SHP77 treated with DMSO at 0.1 percent for 48 hours (cell line): ENCODE measurements at places on chromosomes 4 and X.

DNA sequence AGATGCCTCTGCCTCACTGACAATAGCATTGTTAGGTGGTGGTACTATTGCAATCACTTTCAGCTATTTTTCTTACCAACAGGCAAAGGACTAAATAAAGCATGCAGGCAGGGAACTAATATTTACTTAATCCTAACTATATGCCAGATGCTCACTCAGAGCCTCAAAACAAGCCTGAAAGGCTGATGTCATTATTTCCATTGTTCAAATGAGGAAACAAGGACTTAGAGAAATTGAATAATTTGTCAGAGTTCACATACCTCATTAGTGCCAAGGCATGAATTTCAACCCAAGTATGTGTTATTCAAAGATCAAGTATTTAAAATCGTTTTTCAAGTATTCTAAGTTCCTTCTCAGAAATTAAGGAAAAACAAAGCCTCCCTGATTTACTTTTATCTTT lies 374.9 kb upstream of the TECRL start:
- DNase-seq = peak; percentile 39

GRCh38 chr4:47830265-47831025 lies 7.4 kb downstream of the CORIN start:
- no peak for DNase-seq

DNA sequence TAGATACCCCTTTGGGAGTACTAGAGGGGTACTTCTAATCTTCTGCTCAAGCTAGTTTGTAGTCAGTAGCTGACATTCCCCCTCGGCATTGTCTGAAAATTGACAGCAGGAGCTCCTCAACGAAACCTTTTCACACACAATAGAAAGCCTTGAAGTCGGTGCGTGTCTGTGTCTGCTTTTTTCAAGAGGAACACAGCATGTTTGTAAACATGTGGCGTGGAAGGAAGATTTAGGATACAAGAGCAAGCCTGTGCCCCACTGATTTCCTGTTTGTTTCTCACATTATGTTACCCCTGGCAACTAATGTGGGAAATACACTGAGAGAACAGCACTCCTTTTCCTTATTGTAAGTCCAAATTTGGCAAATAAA lies 252.6 kb downstream of the ANKRD50 start:
- no peak for DNase-seq

DNA sequence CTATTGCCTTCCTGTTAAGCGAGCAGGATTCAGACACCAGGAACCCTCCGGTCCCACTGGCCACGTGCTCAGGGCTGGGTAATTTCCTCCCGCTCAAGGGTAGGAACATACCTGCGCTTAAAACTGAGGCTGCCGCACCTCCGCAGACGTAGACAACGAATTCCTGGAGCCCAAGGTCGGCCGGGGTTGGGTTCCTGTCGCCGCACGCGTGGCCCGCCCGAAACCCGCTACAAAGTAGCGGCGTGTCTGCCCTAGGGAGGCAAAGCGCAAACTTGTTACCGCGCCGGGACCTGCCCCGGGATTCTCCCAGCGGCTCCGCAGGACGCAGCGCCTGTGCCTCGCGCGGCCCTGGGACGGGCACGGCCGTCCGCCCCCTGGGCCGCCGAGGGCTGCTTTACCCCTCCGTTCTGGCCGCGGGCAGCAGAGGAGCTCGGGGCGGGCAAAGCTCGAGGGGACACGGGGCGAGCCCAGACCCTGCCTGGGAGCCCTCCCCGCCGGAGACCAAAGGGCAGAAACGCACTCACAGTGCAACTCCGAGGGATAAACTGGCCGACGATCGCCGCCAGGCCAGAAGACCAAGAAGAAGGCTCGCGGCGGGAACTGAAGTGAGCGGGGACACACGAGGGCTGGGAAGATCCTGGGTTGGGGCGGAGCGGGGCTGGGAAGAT lies at the start of gene ERVMER34-1:
ERVMER34-1 (minus strand) TSS at position 607 of the 668 bp plus-strand sequence. CDS start 5,905 bp downstream, outside the sequence.
- no peak for DNase-seq

GRCh38 chrX:42530027-42530426 lies 247.9 kb downstream of the PPP1R2C start:
- no peak for DNase-seq

DNA sequence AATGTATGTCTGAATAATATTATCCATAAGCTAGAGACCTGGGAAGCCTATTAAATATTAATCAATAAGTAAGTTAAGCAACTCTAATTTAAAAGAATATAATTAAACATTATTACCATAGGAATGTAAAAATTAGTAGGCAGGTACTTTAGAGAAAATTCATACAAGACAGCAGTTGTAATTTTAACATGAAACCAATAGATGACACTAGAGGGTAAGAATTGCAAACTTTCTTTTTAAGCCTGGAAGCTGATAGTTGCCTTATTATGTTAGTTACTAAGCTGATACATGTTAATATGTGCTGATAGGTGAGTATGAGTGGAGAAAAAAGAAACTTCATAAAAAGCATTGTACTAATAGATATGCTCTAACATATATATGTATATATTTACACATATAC lies 1157.4 kb downstream of the FAM133A start:
- no peak for DNase-seq
